ENCODE measurements at places on chromosomes 6 and 20.

GRCh38 chr20:47606414-47606982 is 104.8 kb downstream of the NCOA3 start:
- no peak for DNase-seq

GRCh38 chr20:56211051-56211450 is 37.5 kb upstream of the MC3R start:
- DNase-seq = no peak

- DNase-seq = no peak
Measured at GRCh38 chr6:106063448-106063850, 22.7 kb upstream of the PRDM1 start.

DNA sequence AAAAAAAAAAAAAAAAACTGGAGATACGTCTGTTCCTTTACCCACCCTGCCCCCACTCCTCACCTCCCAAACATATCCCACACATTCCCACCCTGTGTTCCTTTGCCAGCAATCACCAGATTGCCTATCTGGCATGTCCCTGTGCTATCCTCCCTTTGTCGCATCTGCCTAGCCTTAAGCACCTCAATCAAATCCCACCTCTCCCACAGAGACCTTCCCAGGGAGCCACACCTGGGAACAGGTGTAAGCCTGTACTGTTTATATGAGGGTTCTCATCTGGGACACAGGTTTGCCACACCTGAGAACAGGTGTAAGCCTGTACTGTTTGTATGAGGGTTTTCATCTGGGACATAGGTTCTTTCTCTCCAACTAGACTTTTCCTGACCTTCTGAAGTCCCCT is 16.7 kb downstream of the WFDC3 start:
- DNase-seq = no peak

DNA sequence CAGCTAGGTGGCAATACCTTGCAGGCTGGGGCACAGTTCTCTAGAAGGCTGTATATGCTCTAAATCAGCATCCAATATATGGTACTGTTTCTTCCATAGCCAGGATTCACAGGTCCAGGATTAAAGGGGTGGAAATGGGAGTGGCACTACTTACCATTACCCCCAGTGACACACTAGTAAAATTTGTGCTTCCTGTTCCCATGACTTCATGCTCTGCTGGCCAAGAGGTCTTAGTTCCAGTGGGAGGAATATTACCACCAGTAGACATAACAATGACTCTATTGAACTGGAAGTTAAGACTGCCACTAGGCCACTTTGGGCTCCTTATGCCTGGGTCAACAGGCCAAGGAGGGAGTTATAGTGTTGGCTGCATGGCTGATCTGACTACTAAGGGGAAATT is 174.3 kb upstream of the TNFAIP3 start:
- DNase-seq = no peak

- no peak for DNase-seq
Measured at GRCh38 chr20:658202-658601, 5.2 kb upstream of the SRXN1 start.

All from caudate nucleus (tissue), 63 donors.